NCI-H2081 (cell line): ENCODE measurements at places on chromosomes 11 and 22.

GRCh38 chr11:27388869-27389268, 25.9 kb upstream of the CCDC34 start:
- DNase-seq, result no peak

DNA sequence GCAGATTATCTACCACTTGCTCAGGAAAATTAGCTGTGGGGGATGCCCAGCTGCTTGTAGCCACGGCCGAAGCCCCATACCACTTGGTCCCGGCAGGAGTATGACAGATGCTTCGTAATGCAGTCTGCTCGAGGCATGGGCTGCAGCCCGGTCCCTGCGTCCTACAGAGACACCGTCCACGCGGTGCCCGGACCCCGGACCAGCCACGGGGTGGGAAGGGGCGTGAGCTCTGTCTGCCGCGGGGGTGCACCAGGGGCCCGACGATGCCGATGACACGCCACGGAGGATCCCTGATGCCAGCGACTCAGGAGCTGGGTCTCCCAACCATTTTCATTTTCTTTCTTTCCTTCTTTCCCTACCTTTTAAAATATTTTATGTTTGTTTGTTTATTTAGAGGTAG, 30.0 kb downstream of the SLC25A17 start:
- no peak for DNase-seq

DNA sequence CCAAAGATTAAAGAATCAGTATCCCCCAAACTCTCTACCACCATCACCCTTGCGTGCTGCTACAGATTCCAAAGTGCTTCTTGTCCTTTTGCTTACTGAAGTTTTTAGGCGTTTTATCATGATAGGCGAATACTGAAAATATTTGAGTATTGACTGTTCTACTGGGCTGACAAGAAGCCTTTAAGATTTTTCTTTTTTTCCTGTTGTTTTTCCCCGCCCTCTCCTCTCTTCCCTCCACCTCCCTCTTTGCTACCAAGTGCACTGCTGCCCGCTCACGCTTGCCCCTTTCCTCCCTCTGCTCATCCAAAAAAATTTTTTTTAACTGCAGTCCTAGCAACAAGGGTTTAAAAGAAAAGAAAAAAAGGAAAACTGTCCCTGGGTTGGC, 679 bp downstream of the SPCS2 start:
- DNase-seq, result no peak

DNA sequence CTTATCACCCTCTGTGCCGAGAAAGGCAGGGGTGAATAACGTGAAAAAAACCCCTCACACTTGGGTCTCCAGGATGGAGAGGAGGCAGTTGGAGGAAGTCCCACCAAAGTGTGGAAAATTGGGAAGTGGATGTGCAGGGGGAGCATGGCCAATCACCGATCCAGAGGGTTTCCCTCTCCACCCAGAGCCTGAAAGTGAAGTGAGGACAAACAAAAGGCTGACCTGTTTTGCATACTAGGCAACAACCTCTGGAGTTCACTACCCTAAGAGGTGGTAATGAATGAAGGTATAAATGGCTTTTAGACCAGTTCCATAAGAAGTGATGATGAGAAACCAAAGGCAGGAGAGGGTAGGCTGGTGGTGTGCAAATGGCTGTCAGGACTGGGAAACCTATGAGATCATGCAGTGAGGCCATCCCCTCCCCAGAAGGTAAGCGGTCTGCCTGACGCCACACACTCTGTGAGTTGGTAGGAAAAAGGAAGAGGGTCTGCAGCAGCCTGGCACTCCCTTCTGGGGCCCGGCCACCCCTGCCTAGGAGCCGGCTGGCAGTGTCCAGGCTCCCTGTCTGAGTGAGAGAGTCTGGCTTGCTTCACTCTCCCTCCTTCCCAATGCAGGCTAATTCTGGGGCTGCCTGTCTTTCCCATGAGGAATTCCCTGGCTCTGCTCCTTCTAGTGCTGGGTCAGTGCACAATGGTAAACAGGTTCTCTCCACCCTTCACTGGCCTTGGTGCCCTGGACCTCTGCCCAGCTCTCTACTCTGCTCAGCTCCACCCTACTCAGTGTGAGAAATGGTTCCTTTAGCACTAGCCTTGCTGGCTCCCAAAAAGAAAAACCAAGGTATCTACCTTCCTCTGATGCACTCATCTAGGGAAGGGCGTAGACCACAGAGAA, 15.6 kb downstream of the TBC1D10A start:
- DNase-seq, result no peak

DNA sequence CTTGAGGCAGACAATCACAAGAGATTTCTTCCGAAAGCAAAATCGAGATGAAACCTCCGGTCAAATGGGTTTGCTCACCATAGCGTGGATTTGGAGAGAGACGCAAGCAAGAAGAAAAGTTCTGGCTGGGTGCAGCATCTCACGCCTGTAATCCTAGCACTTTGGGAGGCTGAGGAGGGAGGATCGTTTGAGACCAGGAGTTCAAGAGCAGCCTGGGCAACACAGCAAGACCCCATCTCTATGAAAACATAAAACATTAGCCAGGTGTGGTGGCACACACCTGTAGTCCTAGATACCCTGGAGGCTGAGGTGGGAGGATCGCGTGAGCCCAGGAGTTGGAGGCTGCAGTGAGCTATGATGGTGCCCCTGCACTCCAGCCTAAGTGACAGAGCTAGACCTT, 24.4 kb downstream of the MN1 start:
- no peak for DNase-seq

DNA sequence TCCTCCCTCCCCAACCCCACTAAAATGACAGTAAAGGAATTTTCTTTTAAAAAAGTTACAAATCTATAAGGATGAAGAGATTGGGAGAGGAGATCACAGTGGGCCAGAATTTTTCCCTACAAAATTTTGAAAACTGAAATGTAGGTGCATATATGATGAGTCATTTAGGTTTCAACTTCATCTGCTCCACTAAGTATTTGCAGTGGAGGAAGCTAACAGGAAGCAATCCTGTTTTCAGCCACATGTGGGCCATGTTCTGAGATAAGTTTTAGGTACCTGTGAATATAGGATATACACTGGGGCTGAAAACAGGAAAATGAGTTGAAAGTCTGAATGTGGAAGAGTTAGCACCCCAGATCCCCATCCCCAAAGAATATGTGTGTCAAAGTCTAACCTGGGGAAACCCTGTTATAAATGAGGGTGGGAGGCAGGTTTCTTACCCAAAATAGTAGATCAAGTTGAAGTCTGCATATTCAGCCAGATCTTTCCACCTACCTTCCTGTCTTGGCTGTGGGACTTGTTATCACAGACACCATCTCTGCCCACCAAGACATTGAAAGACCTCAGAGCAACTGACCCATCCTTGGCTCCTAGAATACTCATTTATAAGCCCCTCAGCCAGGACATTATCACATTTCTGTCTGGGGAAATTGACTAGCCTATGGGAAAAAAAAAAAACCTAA, 87.3 kb downstream of the PACS1 start:
- DNase-seq, result no peak
